NCI-H524 (cell line): ENCODE measurements at places on chromosomes 7 and 10.

DNA sequence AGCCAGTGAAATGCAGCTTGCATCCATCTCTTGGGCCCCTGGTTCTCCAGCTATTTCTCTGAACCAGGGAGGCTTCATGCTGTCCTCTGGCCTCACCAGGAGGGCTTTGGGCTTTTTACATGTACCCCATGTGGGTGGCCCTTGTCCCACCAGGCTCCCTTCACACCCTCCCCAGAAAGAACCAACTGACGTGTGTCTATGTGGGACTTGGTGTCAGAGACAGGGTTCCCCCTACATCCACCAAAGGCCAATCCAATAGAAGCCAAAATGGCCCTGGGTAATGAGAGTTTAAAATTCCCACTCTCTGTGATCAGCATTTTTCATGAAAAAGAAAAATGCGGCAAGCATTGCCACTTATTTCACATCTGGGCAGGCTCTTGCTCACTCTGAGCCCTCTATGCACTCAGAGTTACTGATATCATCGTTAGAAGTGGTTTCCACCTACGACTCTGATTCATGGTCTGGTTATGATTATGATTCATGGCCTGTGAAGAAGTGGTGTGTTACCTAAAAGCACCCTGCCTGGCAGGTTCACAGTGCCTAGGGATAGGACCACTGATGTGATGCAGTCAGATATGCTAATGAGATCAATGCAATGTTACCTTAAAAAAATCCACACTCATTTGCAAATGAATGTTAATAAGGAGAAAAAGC lies 133.5 kb downstream of the BUB3 start:
- no peak for DNase-seq

DNA sequence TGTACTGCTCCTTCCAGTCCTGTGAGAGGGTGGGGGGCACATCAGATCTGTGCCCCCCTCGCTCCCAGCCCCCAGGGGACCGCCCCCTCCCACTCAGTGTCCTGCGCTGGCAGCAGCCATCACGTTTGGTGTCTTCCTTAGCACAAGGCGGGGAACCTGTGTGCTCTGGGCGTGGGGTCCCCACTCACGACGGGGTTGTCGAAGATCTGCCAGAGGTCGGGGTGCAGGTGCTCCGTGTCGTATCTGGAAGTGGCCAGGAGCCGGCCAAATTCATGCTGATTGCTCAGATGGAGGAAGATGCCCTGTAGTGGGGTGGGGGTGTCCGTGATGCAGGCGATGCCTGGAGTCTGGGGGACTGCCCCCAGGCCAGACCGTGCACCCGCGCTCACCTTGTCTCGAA lies 7.2 kb downstream of the PLOD3 start:
- no peak for DNase-seq

- no peak for DNase-seq
Measured at GRCh38 chr7:108292541-108292940, 162.4 kb upstream of the LAMB4 start.

GRCh38 chr10:106513352-106513771 lies 651.1 kb downstream of the SORCS1 start:
- DNase-seq = no peak

- no peak for DNase-seq
Measured at GRCh38 chr10:7444551-7445121, 33.8 kb upstream of the SFMBT2 start.

DNA sequence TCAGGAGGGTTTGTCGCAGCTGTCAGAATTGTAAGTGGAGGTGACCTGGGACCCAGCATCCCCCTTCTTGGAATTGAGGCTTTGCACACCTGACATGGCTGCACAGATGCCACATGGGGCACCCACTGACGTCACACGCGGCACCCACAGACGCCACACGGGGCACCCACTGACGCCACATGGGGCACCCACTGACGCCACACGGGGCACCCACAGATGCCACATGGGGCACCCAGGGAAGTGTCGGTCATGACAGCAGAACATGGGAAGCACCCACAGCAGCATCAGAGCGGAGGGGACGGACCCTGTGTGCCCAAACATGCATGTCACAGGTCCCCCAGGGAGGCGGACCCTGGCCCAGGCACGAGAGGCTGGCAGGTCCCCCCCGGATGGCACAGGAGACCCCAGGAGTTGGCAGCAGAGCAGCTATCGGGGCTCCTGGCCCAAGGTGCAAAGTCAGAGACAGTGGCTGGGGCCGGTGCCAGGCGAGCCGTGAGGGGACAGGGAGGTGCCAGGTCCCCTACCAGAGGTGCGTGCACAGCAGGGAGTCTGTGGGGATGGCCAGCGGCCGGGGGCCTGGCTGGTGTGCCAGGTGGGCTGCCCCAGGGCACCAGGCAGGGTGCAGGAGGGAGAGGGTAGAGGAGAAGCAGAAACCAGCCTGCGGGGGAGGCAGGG lies 21.1 kb downstream of the KNDC1 start:
- DNase-seq = no peak

DNA sequence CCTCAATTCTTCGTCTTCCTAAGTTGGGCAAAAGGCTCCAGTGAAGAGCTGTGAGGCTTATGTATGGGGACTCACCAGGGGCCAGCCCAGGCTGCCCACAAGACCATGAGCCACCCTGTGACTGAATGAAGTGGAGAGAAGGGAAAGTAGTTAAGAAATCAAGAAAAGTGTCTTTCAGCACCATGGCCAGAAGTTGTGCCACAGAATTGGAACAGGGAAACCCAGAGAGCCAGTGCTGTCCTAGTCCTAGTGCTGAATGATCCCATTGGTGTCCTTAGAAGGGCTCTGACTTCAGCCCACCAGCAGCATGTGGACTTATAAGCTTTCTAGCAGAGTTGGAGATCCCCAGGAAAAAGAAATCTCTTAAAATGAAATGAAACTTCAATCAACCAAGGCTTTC lies 37.0 kb upstream of the CCSER2 start:
- DNase-seq = no peak

- no peak for DNase-seq
Measured at GRCh38 chr10:126199221-126199998, 188.9 kb downstream of the ADAM12 start.

DNA sequence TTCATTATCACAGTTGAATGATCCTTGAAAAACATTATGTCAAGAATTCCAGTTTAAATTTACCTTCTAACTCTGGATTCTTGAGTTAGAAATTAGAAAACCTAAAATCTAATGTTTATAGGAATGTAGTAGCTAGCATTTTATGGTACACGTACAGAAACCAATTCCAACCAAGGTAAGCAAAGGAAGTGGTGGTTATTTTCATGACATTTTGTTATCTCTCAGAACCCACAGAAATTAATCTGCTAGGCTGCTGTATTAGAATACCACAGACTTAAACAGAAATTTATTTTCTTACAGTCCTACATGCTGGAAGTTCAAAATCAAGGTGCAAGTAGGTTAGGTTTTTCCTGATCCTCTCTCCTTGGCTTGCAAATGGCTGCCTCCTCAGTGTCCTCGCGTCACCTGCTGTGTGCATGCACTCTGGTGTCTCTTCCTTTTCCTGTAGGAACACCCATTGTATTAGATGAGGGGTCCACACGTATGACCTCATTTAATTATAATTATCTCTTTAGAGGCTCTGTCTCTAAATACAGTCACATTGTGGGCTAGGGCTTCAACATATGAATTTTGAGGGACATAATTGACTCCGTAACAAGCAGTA lies 8.5 kb upstream of the CSTF2T start:
- DNase-seq = no peak

GRCh38 chr10:13505052-13505680 lies 23.6 kb downstream of the BEND7 start:
- DNase-seq = no peak

DNA sequence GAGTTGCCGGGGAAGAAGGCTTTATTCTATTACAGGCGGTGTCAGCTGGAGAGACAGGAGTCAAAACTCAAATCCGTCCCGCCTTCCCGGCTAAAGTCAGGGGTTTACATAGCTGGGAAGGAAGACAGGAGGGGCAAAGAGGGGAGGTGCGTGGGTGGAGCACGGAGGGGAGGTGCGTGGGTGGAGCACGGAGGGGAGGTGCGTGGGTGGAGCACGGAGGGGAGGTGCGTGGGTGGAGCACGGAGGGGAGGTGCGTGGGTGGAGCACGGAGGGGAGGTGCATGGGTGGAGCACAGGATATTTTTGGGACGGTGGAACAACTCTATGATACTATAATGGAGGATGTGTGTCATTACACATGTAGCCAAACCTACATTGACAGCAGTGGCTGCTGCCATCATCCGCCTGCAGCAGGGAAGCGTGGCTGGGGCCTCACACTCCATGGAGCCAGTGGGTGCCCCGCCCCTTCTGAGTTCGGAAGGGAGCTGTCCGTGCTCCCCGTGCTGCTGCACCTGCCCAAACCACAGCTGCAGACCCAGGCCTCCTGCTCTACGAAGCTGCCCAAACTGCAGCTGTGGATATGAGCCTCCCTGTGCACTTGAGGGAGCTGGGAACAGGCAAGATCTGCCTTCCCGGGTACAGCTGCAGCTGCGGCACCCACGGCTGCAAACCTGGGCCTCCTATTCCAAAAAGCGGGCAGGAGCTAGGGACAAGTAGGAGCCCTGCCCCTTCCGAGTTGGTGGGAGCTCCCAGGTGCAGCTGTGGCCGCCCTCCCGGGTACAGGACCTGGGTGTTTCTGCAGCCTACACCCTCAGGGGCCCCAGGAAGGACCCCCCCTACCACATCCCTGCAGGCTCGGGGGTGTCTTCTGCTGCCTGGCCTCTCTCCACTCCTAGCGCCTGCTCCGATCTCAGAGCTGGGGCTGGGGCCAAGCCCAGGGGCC lies 119.4 kb downstream of the DYNC2I1 start:
- DNase-seq = no peak

DNA sequence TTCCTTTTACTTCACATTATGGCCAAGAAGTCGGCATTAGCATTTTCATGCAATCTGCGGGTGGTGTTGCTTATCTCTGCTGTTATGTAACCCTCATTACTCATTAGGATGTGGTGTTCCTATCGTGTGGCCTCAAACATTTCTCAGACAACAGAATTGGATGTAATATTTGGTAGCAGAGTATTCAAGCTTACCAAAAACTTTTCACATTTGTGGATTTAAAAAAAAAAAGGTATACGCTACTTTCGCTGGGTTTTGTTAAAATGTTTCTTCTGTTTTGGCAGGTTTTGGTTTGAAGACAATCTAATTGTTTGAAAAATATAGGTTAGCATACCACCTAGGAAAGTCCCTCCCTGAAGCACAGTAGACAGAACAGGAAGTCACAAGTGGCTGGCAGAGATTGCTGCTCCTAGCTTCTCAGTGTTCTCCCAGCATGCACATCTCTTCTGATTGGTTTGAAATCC lies 128.8 kb downstream of the GATA3 start:
- DNase-seq = no peak

- DNase-seq = peak; percentile 18
Measured at GRCh38 chr10:99435986-99436638, 5.7 kb upstream of the GOT1 start.
